ENCODE measurements at places on chromosomes 4 and X.

- no peak for DNase-seq
Measured at GRCh38 chr4:185357211-185357610, 38.5 kb downstream of the LRP2BP start.

GRCh38 chr4:105461221-105461620, 12.6 kb downstream of the PPA2 start:
- no peak for DNase-seq

DNA sequence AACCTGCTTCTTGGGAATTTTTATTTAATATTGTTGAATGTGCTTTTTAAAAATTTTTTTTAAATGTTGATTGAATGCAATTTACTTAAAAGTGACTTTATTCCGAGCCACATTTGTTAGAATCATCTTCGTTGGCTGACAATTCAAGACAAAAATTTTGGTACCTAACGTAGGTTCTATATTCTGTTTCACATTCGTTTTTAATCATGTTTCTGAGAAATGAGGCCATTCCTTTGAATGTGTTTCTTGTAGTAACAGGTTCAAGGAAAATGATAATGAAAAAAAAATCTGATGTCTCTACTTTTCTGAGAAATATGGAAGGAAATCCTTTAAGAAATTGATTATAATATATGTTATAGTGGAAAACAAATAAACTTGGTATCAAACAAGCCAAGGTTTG, 92.3 kb upstream of the DCLK2 start:
- no peak for DNase-seq

GRCh38 chr4:81723927-81724587, 252.3 kb upstream of the RASGEF1B start:
- DNase-seq: peak; percentile 56

DNA sequence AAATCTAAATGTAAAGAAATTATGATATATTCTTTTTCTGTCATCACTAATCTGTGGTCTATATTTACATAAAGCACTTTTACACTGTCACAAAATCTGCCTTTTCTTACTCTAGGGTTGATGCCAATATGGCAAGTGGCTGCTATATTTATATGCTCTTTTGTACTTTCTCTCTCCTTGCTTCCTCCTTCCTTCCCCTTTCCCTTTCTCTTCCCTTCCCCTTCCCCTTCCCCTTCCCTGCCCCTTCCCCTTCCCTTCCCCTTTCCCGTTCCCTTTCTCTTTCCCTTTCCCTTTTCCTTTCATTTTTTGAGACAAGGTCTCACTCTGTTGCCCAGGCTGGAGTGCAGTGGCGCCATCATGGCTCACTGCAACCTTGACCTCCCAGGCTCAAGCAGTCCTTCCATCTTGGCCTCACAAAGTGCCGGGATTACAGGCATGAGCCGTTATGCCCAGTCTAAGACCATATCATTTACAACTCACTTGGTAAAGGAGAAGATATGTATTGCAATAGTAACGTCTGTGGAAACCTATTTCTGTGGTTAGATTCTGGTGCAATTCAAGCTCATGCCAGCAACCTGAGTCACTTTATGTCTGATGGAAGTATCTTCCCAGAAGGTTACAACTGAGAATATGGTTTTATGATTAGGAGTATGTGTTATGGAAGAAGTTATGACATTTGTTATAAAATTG, 13.9 kb upstream of the PLAC8 start:
- peak; percentile 57 for DNase-seq

DNA sequence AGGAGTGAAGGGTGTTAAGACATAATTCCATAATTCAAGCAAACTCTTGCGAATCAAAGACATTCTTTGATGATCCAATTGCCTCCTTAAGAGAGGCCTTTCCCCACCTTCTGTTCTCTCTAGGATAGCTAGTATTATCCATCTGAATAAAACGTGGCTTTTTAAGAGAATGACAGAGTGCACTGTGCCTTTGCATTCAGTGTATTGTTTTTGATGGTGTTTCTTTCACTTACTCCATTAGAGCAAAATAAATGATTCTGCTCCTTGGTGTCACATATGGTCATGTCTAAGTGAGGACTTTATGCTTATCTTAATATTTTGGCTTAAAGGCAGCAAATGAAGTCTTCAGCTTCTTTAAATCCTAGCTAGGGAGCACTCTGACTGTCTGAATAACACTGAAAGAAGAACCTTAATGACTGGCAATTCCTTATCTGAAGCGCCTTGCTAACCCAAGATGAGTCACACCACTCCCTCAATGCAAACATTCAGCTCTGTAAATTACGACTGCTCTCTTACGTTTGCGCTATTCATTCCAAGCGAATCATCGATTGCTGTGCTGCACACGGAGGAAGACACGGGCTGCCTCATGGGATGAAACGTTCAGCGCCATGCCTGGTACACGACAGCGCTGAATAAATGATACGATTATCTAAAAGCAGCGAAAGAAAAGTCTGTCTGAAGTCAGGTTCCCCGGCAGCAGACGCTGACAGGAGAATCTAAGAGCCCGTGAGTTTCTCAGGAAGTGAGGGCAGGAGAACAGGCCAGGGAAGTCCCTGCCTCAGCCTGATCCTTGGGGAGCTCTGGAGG, 35.1 kb upstream of the GEMIN8 start:
- no peak for DNase-seq

- DNase-seq: no peak
Measured at GRCh38 chrX:119790977-119791436, 423 bp downstream of the RPL39 start.

GRCh38 chr4:189001283-189001970, 862.2 kb downstream of the TRIML1 start:
- DNase-seq: no peak

- peak; percentile 41 for DNase-seq
Measured at GRCh38 chr4:11805842-11806241, 377.1 kb upstream of the HS3ST1 start.

DNA sequence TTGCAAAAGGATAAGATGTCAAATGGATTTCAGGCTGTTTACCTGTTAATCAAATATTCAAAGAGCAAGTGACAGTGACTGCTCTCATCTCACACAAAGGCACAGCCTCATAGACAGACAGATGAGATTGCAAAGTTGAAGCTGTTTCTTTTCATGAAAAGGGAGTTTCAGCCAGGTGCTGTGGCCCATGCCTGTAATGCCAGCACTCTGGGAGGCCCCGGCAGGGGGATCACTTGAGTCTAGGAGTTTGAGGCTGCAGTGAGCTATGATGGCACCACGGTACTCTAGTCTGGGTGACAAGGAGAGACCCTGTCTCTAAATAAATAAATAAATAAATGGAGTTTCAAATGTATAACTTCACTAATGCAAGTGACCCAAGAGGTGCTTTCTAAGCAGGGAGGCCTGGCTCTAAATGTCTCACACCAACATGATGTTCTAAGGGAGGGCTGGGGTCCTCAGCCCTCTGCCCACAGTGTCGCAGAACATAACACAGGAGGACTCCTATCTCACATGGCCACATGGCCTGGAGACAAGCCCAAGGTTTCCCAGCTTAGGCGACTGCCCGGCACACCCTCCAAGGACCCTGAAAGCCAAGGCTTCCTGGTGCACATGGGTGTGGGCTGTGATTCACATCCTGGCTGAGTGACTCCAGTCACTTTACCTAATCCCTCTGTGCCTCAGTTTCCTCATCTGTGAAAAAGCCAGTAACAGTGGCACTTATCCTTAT, 26.8 kb downstream of the PPP2R2C start:
- no peak for DNase-seq

DNA sequence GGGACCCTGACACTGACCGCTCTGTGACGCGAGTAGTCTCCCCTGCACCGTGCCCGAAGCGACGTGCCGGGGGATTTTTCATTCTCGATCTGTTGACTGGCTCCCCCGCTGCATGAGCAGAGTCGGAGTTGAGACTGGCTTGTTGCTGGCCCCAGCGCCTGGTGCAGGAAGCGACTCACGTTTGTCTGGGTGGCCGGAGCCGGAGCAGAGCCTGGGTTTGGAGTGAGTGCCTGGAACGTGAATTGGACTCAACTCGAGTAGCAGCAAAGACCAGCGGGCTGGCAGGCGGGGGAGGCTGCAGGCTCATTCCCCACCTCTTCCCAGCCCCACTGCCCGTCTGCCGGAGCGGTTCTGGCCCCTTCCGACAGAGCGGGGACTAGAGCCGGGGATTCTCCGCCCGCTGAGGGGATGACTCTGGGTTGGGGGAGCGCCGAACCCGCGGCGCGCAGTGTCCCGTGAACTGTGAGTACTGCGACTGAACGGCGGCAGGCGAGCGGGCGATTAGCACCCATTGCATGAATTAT, 554 bp downstream of the PCDH7 start:
- DNase-seq: no peak
